KBM-7 (cell line): ENCODE measurements at places on chromosomes 11 and 22.
A peak's percentile ranks its signal among the peaks of the same experiment; 100 is the strongest.

- no peak for DNase-seq
Measured at GRCh38 chr22:47329727-47330650, 567.5 kb downstream of the TBC1D22A start.

DNA sequence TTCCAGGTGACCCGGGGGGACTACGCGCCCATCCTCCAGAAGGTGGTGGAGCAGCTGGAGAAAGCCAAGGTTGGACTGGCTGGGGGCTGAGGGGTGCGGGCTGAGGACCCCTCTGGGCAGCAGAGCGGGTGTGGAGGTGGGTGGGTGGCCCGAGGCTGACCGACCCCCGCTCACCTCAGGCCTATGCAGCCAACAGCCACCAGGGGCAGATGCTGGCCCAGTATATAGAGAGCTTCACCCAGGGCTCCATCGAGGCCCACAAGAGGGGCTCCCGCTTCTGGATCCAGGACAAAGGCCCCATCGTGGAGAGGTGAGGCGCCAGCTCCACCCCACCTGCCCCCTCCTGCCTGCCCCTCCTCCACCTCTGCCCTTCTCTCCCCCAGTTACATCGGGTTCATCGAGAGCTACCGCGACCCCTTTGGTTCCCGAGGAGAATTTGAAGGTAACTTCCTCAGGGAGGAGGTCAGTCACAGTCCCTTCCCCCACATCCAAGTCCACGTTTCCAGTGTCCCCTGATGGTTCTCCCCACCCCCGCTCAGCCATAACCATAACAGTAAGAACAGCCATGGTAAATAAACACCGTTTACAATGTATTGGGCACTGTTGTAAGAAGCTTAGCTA lies 11.2 kb downstream of the DPP3 start:
- DNase-seq: no peak

GRCh38 chr22:17743661-17744411 lies 30.4 kb downstream of the BID start:
- no peak for DNase-seq

GRCh38 chr11:70628855-70629844 lies 230.8 kb downstream of the CTTN start:
- no peak for DNase-seq

DNA sequence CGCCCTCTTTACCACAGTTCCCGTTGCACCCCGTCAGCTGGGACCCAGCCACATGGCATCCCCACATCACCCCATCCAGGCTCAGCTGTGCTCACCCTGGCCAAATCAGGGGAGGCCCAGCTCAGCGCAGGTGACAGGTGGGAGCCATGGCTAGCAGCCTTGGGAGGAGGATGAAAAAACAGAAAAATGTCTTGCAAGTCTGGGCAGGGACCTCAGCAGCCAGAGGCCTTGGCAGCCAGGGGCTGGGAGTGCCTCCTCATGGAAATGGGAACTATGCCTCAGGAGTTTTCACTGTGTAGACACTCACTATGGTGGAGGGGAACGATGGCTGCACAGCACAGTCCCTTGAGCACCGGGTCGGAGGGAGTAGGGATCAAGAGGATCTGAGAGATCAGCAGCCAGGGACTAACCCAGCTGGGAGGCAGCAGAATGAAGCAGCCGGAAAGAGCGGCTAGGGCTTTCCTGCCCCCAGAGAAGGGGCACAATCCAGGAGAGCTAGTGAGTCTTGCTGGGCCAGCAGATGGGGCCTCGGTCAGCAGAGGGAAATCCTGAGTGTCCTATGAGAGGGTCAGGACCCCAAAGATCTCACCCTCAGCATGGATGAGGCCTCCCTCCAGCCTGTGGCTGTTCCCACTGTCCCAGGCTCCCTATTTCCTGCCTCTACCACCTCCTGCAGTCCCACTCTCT lies 6.2 kb upstream of the FTH1 start:
- DNase-seq: no peak

DNA sequence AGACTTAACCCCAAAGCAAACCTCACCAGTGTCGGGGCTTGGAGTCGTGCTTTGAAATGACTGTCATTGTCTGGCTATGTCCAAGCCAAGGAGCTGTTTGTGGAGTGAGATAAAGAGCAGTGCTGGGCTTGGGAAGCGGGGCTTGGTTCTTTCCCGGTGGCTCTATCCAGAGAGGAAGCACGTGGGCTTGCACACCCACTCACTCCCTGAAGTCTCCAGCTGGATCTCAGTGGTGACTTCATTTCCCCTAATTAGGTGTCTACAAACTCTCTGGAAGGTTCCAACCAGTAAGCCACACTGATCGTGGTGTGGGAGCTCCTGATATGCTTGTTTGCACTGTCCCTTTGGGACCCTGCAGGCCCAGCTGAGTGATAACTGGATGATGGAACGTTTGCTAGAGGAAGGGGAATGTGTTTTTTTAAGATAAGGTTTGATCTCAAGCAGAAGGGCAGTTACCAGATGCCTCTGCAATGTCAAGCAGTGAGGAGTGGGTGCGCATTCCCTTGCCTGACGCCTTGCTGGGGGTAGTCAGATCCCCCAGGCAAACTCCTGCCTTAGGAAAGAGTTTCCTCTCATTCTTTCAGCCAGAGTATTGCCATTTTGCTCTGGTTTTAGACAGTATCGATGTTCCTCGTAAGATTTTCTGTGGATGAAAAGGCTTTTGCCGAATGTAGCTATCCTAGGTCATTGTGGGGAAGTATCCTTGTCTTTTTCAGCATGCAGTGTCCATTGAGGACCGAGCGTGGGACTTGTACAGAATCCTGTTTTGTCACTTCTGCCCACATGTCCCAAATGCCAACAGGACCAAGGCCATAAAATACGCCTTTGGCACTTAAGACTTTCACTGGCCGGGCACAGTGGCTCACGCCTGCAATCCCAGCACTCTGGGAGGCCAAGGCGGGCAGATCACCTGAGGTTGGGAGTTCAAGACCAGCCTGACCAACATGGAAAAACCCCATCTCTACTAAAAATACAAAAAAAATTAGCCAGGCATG lies 90.9 kb downstream of the MICAL2 start:
- DNase-seq: peak; percentile 45

GRCh38 chr22:26894766-26895485 lies 237.5 kb downstream of the MIAT start:
- DNase-seq: no peak

- DNase-seq: no peak
Measured at GRCh38 chr11:68994161-68994893, 13.5 kb upstream of the MRGPRD start.

DNA sequence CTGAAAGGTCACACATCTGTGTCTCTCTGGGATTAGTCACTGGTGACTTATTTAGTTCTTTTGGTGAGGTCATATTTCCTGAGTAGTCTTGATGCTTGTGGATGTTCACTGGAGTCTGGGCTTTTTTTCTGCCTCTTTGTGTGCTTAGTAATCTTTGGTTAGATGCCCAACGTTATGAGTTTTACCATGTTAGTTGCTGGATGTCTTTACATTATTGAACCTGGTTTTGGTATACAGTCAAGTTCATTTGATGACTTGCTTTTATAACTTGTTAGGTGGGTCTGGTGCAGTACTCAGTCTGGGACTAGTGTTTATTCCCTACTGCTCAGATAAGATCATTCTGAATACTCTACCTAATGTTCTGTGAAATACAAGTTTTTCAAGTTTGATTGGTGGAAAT lies 26.2 kb upstream of the SLC37A2 start:
- no peak for DNase-seq

DNA sequence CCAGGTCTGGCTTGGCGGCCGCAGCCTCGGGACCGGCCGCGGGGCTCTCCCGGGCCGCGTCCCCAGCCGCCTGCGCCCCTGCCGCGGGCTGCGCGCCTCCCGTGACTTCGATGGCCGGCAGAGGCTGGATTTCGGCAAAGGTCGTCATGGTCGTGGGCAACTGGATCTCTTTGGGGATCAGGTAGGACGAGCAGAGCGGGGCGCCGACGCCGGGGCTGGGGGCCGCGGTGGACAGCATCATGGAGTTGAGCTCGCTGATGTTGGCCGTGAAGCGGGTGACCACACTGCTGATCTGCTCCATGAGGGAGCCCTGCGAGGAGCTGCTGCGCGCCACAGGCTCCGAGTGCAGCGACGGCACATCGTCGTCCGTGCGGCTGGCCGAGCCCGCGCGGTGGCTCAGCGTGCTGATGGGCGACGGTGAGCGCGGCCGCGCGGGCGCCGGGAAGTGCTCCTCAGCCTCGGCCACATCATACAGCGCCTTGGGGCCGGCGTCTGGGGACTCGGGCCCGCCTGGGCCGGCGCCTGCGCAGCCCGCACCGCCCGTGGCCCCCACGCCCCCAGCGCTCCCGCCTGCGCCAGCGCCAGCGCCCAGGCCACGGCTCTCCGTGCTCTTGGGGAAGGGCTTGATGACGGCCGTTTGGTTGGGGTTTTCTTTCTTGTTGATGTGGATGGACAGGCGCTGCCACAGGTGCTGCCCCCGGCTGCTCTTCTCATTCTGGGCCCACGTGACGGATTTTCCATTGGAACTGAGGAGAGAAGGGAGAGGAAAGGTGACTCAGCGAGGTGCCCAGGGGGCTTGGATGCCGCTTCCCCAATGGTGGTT lies 171.4 kb upstream of the CTSC start:
- no peak for DNase-seq

DNA sequence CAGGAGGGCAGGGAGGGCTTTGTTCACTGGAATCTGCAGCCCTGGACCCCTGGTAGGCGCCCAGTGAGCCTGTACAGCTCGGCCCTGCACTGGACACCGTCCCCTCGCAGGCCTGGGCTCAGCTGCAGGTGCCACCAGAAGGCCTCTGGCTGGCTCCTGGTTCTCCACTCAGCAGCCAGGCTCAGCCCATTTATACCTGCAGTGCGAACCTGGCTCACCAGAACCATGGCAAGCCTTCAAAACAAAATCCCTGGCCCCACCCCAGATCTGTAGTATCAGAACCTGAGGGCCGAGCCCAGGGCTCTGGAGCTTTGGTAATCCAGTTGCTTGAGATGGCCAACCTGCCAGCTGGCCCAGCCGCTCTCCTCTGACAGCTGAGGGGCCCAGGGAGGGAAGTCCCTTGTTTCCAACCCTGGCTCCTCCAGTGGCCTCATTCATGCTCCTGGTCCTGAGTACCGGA lies 870 bp upstream of the FREY1 start:
- no peak for DNase-seq

DNA sequence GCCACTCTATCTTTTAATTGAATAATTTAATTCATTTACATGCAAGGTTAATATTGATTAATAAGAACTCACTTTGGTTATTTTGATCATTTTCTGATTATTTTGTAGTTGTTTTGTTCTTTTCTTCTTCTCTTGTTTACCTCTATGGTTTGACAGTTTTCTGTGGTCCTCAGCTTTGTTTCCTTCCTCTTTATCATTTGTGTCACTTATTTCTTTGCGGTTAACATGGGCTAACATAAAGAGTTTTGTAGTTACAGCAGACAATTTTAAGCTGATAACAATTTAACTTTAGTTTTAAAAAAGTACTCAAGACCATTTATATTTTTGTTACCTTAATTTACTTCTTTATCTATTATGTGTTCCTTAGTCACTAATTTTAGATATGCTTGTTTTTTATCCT lies 1032.8 kb upstream of the RAG2 start:
- DNase-seq: peak; percentile 1

DNA sequence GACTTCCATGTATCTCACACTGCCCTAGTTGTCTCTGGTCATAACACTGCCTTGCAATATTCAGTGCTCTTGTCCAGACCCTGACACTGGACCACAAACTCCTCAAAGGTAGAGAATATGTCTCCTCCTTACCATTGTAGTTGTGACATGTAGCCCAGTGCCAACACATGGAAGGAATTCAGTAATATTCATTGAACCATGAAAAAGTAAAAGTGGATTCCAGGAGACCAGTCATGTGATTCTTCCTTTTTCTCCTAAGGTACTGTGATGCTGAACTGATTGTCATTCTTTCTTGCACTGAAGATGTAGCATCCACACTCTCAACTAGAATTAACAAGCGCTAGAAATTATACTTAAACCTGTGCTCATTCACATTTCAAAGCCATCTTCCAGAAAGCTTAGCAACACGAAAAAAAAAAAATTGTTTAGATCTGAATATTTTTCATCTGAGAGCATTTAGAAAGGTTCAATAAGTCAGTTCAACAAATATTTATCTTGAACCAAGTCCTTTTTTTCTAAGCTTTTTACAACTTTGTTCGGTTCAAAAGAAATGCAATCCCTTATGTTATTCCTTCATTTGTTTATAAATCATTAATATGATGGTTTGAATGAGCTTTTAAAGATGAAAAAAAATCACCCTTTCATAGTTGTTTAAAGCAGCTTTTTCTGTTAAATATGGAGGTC lies 224.7 kb upstream of the BLID start:
- no peak for DNase-seq

- DNase-seq: no peak
Measured at GRCh38 chr11:57417056-57417455, 9.9 kb downstream of the SLC43A3 start.

GRCh38 chr11:111322534-111322933 lies 24.2 kb downstream of the POU2AF3 start:
- DNase-seq: no peak

DNA sequence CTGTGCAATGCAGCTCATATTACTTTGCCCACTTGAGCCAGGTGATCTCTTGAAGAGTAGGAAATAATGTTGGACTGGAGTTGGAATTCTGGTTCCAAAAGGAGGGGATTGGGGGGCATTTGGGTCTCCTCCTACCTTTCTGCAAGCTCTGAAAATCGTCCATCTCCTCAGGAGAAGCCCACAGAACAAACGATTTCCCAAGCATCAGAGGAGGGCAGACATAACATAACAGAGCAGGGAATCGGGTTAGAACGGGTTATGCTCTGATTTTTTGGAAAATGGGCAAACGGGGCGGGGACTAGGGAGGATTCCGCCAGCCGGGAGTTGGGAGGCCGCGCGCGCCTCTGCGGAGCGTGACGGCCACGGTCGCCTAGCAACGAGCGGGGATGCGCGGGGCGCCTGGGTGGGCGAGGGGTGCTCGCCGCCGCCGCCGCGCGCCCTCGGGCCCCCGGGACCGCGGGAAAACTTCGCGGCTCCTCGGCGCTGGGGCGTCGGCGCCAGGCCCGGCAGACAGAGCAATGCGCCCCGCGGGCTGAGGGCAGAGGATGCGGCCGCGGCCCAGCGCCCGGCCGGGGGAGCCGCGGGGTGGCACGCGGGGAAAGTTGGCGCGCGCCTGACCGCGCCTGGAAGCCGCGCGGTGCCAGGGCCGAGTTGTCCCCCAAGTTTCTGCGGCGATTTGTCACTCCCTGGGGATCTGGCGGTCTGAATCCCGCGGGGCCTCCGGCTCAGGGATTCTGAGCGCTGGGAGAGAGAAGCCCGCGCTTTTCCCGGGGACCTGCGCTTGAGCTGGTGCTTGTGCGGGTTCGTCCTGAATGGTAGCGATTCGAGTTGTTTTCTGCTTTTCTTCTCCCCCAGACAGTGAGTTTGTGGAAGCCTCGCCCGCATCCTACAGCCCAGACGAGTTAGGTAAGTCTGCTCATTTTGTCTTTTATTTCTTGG lies 27.8 kb upstream of the AMOTL1 start:
- peak; percentile 23 for DNase-seq

- DNase-seq: peak; percentile 89
Measured at GRCh38 chr11:130002352-130002845, at the start of gene PRDM10. PRDM10 (minus strand) TSS chr11:130002835; CDS start chr11:129960964, 41,871 bp downstream.
